IPS DF 6.9 (cell line): ENCODE measurements at places on chromosomes 2 and 18.

GRCh38 chr18:8996771-8997432 lies 105.6 kb upstream of the NDUFV2 start:
- H3K4me3 ChIP-seq, result no peak overlapping the region
- H3K36me3 ChIP-seq, result no peaks in the 10 kb centered on the region
- H3K27me3 ChIP-seq, result no peaks in the 10 kb centered on the region
- no peak overlapping the region for H3K27ac ChIP-seq
- no peak for DNase-seq
- H3K4me1 ChIP-seq, result no peaks in the 10 kb centered on the region; the same call in none of the 2 replicates

DNA sequence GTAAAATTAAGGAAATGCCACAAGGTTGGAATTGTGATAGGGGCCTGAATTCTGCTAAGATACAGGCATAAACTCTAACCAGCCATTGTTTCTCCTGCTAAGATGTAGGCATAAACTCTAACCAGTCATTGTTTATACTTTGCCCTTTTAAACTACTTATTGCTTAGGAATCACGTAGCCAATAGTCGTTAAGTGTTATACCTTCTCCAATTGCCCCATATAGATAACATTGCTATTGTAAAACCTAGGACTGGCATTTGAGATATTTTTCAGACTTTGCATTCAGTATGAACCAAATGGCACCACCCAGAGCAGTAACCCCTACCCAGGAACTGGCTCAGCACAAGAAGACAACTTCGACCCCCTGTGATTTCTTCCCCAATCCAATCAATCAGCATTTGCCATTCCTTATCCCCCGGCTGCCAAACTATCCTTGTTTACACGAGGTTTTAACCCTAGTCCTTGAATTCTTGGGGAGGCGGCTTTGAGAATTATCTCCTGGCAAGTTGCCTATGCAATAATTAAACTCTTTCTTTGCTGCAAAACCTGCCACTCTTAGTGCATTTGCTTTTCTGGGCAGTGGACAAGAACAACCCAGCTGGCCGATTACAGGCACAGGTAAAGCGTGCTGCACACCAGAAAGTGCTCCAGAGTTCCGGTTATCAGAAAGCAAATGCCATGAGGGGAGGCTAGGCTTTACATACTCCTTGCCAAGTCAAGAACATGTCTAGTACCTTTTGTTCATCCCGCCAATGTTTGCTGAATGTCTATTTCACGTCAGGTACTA lies 167.6 kb downstream of the LAMA1 start:
- H3K27me3 ChIP-seq, result no peaks in the 10 kb centered on the region
- no peak overlapping the region for H3K4me3 ChIP-seq

DNA sequence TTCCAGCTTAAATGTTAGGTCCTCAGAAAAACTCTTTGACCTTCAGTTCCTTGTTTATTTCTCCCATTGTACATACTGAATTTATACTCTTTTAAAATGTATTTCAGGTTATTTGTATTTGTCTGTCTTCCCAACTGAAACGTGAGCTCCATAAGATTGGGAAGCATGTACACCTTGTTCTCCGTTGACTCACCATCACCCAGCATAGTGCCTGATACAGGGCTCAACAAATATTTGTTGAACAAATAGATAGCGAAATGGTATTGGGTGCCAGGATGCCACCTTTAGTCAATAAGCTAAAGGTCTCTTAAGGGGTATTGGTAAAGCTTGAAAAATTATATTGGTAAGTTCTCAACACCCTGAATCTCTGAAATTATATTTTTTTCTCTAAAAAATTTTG lies 1841.3 kb upstream of the CELF4 start:
- no peaks in the 10 kb centered on the region for H3K4me1 ChIP-seq
- H3K4me3 ChIP-seq, result no peak overlapping the region
- no peak overlapping the region for H3K27ac ChIP-seq
- H3K27me3 ChIP-seq, result no peaks in the 10 kb centered on the region
- DNase-seq, result no peak

DNA sequence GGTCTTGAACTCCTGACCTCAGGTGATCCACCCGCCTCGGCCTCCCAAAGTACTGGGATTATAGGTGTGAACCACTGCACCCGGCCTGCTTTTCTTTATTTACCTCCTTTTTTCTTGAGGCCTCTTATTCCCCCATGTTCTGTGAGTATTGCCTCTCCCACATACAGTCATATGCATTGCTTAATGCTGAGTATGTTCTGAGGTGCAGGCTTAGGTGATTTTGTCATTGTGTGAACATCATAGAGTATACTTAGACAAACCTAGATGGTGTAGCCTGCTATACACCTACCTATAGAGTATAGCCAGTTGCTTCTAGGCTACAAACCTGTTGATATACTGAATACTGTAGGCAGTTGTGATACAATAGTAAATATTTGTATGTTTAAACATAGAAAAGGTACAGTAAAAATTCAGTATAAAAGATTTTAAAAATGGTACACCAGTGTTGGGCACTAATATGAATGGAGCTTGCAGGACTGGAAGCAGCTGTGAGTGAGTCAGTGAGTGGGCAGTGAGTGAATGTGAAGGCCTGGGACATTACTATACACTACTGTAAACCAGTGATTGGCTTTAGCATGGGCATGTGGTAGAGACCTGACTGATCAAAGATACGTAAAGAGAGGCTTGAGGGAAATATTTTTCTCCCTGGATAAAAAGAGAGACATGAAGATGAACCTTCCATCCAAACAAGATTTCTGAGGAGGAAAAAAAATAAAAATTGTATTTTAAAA lies 17.6 kb downstream of the SLC39A10 start:
- no peak overlapping the region for H3K27ac ChIP-seq
- no peak overlapping the region for H3K4me3 ChIP-seq
- no peak for DNase-seq
